ENCODE measurements at places on chromosomes 12 and 14.

DNA sequence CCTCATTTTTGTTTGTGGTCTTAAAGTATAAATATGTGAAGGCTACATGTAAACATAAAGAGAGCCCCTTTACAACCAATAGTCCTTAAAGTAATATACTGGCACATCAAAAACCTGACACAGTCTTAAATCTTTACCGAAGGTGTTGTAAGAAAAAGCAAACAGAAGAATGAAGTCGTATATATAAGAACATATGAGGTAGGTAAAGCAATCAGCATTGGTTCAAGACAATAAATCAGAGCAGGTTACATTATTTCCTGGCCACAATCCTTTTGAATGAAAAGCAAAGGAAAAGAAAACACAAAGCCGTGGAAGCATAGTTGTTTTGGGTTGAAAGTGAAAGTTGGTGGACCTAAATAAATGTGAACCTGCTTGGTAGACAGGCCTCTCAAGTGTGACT, 183.7 kb upstream of the STXBP6 start:
- DNase-seq = no peak

DNA sequence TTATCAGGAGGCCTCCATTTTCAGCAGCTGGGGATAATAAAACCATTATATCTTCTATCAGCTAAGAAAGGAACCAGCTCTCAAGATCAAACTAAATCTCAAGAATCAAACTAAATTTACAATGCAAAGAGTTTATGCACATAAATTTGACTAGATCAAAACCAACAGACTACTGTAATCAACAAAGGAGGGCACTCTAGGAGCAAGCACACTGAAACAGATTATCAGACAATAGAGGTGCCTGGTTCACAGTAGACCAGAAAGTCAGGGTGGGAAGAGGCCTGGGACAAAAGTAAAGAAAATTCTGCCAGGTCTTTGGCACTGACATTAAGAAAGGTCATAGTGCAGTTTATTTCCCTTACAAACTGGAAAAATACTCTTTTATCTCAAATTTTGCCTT, 61.0 kb downstream of the HECTD4 start:
- DNase-seq = no peak

DNA sequence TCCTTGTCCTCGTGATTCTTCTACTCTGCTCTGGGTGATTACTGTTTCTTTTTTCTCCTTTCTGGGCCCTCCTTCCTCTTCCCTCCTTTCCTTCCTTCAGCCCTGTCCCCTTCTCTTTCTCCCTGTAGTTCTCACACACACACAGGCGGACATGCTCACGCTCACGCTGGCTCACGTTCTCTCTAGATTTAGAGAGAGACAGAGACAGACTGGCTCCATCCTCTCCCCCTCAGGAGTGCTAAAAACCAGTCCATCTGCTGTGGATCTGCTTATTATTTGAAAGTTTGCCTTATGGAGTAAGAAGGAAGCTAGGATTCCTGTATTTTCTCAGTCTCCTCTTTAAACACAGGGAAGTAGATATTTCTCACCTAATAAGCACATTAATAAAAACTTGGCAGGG, 48.1 kb downstream of the KCNA1 start:
- no peak for DNase-seq

GRCh38 chr14:99260116-99260515, 11.9 kb downstream of the BCL11B start:
- DNase-seq = no peak

- no peak for DNase-seq
Measured at GRCh38 chr12:57679697-57680096, 14.2 kb upstream of the OS9 start.

DNA sequence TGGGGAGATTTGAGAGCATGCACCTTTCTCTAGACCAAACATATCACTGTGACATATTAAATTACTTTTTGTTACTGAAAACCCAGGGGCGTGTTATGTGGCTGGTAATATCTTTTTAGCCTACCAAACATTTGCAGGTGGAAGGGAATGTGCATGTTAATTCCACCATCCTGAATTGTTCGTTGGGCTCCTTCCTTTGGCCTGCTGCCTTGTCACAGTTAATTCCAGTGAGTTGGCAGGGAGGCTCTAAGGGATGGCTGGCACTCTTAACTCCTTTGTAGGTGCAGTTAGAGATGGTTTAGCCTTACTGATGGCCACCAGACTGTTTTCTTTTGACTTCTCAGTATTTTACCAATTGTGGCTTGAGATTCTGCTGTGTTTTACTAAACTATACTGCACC, 64.5 kb downstream of the DIP2B start:
- DNase-seq = no peak

- DNase-seq = no peak
Measured at GRCh38 chr14:100849115-100849781, 23.3 kb downstream of the MEG3 start.

DNA sequence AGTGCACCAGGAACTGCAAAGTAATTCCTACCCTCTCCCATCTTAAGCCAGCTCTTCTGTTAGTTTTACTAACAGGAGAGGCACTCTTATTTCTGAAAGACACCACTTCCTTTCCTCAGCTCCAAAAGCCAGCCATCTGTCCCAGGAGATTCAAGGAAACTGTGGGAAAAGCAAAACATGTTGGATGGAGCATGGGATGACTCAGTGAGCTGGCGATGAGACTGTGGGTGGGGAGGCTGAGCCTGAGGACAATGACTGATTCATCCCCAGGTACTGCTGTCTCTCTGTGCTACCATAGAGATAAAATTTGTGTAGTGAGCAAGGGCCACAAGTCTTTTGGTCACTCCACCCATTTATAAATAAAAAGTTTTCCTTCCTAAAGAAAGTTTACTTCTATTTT, 141.4 kb downstream of the MYRFL start:
- no peak for DNase-seq

- DNase-seq = no peak
Measured at GRCh38 chr12:81757731-81758365, 1.3 kb downstream of the PPFIA2 start.

DNA sequence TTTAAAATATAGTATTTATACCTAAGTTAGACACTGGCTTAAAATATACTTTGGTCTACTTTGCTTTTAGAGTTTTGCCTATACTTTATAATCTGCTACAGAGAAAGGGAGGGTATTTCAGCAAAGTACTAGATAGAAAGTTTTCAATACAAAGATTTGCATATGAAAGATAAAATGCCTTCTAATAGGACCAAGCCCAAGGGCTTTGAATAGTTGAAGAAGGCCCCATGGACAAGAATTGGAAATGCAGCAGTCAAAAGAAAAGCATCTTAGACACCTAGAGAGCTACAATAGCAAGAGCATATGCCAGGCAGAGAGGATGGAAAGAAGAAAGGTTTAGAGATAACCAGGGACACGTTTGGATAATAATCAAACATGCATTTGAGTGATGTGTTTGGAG, 83.1 kb upstream of the DNM1L start:
- DNase-seq = no peak

DNA sequence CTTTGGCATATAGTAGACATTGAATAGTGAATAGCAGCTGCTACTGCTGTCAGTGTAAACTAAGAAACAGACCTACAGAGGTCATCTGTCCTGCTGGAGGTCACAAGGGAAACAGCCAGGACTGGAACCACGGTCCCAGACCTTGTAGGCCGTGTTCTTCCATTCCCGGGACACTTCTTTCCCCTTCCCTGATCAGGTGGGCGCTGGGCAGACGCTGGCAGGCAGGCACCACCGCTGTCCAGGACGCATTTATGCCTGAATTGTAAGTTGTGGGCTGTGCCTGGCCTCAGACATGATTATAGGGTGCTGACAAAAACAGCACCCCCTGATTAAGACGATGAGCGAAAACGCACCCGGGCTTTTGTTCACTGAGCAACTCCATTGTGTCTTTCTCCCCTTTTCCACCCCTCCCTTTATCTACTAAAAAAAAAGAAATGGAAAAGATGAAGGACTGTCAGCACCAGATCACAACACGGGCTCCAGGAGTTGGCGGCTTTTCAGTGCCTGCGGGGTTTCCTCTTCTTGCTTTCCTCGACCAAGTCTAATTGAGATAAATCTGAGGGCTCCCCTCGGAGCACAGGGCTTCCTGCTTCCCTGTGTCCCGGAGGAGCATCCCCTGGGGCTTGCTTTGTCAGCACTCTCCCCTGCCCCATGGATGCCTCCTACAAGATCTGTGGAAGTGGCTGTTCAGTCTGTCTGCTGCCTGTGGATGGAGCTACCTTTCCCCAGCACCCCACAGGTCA, 80.6 kb downstream of the TSPAN9 start:
- no peak for DNase-seq

- no peak for DNase-seq
Measured at GRCh38 chr12:81800298-81801148, 41.4 kb upstream of the PPFIA2 start.

GRCh38 chr12:130491421-130492357, 154.0 kb downstream of the PIWIL1 start:
- DNase-seq = no peak

- DNase-seq = no peak
Measured at GRCh38 chr12:117749431-117749830, 219.4 kb downstream of the KSR2 start.

- no peak for DNase-seq
Measured at GRCh38 chr14:23722675-23723074, 86.5 kb downstream of the DHRS2 start.

DNA sequence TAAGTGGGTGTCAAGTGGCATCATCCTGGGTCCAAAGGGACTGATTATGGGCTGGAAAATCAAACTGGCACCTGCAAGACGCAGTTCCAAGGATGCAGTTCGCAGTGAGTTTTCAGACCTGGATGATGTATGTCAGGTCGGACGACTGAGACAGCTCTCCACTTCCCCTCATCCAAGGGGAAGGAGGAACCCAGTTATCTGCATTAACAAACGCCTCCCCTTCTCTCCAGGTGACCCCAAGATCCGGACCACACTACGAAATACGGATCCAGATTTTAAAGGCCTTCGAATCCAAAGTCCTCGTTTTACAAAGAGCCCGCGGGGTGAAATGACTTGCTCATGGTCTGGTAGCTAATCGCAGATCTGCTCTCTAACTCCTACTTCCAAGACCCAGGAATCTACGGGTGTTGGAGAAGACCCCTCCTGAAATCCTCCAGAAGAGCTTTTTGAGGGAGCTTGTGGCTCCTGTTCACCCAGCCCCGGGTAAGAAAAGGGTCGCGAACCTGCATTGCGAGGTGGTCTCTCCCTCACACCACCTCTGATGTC, 460 bp upstream of the SYNE2 start:
- DNase-seq = no peak

DNA sequence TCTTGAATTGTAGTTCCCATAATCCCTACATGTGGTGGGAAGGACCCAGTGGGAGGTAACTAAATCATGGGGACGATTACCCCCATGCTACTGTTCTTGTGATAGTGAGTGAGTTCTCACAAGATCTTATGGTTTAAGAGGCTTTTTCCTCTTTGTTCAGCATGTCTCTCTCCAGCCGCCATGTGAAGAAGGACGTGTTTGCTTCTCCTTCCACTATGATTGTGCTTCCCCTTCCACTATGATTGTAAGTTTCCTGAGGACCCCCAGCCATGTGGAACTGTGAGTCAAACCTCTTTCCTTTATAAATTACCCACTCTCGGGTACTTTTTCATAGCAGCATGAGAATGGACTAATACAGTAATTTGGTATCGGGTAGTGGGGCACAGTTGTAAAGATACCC, 97.3 kb downstream of the PPP1R12A start:
- no peak for DNase-seq

Data from AG09319 (cell line).